ENCODE measurements at places on chromosomes 6 and 20.

DNA sequence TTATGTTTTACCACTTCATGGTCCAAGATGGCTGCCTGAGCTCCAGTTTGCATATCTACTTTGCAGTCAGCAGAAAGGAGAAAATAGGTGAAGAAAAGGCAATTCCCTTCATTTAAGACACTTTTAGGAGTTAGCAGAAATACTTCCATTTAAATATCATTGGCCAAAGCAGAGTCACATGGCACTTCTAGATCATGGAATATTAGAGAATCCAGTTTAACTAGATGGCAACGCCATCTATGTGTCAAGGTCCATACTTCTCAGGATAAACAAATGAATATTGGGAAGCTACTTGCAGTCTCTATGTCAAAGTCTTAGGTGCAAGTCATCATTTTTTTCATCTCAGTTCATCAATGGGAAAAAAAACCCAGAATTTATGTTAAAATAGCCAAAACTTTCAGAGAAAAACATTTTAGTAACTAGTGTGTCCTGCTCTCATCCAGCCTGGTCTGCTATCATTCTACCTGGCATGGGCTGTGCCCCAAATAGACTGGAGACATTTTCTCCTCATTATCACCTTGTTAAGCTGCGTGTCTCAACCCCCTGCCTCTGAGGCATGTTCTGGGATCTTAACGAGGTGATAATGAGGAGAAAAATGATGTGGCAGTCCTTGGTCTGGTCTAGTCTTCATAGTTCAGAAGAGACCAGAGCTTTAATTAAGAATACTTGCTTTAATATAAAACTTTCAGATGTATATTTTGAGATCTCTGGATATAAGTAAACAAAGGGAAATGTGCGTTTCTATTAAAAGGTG is 227.3 kb downstream of the TBX18 start:
- no peak for DNase-seq

GRCh38 chr20:43985121-43985520 is 70.5 kb downstream of the TOX2 start:
- DNase-seq, result no peak

DNA sequence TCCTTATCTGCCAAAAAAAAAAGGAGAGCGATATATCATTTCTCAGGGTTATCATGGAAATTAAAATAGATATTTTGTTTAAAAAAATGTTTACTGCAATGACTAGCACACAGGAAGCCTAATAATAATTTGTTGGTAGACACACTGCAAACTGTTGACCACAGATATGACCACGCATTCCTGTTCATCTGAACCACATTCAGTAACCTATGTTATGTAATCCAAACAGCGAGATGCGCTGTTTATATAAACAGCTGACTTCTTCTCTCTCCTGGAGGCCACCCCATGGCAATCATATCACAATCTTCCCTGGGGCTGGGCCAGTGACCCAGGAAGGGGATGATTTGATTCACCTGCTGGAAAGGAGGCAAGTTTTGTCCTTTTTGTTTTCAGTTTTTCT is 129.3 kb upstream of the UST start:
- no peak for DNase-seq

GRCh38 chr6:113713665-113714064 is 143.5 kb upstream of the MARCKS start:
- no peak for DNase-seq

DNA sequence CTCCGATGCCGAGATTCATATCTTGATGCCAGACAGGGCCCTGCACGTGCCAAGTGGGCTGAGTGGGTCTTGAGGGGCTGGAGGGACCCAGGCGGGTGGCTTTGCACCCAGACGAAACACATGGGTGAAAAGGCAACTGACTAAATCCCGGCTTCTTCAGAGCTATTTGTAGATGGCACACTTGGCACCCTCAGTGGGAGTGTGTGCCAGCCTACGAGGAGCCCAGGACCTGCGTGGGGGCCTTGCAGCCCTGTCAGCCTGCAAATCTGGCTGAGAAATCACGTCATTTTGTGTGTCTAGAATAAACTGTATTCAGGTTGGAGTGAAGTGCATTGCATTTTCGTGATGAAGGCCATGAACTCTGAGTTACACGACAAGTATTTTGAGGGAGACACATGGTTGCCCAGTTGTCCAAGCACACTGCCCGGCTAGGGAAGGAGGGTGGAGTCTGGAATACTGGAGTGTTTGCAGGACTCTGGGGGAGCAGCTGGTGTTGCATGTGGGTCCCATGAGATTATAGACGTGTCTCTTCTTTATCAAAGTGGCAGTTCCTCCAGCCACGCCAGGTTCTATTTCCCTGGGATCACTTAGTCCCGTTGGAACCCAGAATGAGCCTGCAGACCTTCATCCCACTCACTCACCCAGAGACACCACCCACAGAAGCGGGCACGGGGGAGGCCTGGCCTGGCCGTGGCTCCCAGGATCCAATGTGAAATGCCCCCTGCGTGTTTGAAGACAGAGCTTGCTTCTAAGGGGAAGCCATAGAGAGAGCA is 60.2 kb downstream of the DLL1 start:
- no peak for DNase-seq

- DNase-seq, result no peak
These were observed 19.9 kb downstream of the TMEM74B start for GRCh38 chr20:1164871-1165270.

GRCh38 chr6:100845676-100846075 is 35.5 kb downstream of the ASCC3 start:
- DNase-seq, result no peak

DNA sequence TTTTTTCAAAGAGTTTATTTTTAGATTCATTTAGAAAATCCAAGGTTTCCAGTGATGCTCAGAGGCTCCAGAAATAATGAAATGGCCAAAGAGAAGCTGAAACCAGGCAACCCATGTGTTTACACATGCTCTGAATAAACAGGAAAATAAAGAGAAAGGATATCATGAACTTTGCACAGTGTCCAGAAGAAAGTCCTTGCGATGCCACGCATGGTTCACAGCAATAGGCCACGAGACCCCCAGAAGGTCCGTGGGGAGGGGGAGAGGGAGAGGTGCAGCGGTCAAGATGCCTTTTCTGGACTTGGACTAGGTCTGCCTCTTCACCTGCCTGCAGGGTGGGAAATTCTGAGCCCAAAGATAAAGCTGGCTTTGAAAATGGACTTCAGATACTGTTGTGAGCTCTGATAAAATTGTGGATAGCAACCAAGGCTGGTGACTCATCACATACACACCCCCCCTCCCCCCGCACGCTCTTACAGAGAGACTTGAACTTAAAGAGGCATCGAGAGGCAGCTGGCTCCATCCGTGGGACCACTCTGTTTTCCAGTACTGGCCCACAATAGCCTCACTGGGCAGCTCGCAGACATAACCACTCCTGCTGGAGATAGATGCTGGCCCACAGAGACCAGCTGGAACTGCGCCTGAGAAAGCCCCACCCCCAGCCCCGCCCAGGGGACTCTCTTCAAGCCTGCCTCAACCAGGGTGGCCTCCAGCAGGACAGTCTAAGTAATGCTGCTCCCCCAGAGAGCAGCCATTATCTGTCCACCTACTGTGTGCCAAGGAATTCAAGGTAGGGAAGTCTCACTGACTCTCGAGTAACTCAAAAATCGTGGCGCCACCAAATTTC is 21.2 kb upstream of the NFATC2 start:
- no peak for DNase-seq

GRCh38 chr20:13348311-13349234 is 127.5 kb downstream of the ISM1 start:
- DNase-seq, result no peak

- no peak for DNase-seq
These were observed 18.3 kb downstream of the SESN1 start for GRCh38 chr6:109076377-109076776.

- no peak for DNase-seq
These were observed 1424.6 kb upstream of the ADGRB3 start for GRCh38 chr6:67210450-67210849.

- DNase-seq, result no peak
These were observed 23.3 kb downstream of the RNF146 start for GRCh38 chr6:127289934-127290333.

DNA sequence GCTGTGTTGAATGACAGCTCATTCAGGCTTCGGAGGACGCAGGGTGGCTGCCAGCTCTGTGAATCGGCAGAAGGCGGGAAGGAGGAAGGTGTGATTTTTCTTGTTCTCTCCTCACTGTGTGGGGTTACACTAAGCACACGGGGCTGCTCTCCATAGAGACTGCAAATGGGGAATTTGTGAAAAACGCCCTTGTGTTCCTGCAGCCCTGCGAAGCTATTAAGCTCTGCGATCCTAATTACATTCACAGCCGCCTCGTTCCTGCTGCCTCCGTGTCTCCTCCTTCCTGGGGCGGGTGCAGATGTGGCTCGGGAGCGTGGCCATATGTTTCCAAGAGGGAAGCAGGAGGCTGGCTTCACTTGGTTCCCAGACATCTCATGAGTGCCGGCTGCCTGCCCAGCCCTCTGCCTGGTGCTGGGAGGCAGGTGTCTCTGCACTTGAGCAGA is 124.0 kb downstream of the TOX2 start:
- no peak for DNase-seq

GRCh38 chr6:131129689-131130553 is 5.3 kb upstream of the AKAP7 start:
- no peak for DNase-seq

DNA sequence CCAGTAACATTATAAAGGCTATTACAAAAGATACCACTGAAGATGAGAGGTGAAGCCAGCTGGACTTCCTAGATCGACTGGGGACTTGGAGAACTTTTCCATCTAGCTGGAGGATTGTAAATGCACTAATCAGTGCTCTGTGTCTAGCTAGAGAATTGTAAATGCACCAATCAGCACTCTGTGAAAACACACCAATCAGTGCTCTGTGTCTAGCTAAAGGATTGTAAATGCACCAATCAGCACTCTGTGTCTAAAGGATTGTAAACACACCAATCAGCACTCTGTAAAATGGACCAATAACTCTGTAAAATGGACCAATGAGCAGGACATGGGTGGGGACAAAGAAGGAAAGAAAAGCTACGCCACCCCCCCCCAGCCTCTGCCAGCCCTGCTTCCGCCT is 13.6 kb upstream of the RPS10 start:
- DNase-seq, result no peak

- no peak for DNase-seq
These were observed 177.3 kb downstream of the EPHA7 start for GRCh38 chr6:93242049-93242448.

GRCh38 chr6:6798448-6798860 is 209.9 kb downstream of the LY86 start:
- DNase-seq, result no peak

GRCh38 chr20:50152394-50153152 is 950 bp downstream of the PEDS1 start:
- no peak for DNase-seq

DNA sequence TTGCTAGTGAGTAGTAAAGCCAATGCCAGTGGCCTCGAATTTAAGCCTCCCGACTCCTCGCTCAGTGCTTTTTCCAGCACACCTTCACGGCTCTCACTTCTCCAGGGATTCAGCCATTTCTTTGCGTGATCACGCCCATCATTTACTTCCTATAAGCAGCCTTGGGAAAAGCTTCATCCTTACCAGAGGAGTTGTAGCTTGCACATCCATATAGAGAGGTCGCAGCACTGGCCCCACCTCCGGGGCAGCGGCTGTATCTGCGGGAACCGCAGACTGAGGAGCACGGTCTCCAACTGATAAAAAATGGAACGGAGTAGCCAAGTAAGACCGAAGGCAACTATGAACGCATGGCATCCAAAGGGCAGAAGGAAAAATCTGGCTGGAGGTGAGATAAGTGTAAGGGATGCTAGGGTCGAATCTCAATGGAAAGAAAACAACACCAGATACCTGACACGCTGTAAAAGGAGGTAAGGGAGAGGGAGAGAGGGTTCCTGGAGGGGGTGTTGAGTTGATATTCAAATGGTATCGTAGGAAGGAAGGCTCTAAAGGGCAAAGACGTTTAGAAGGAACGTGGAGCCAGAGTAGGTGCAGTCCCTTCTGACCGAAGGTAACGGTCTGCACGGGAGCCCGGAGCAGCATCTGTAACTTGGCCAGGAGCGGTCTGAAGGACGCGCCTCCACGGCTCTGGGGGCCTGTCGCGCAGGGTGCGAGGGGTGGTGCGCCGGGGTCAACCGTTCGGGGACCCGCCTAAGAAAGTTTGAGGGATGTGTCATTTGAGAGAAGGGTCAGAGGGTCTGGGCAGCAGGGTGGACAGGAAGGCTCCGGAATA is 640 bp downstream of the NFS1 start:
- no peak for DNase-seq

DNA sequence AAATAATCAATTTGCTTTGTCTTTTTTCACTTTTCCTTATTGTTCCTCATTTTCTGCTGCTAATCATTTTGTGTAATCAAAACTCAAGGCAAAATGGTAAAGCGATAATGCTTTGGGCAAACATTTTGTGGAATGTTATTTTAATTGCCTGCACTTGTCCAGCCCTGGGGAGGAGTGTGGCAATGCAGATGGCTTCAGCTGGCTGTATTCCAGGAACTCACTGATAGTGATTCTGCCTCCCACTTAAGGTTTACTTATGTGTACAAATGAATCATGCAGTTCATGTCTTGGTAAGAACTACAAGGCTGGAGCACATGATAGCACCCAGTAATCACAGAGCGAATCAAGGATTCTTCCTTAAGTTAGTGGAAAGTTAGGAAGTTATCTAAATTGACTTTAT is 107.8 kb downstream of the COL19A1 start:
- no peak for DNase-seq

DNA sequence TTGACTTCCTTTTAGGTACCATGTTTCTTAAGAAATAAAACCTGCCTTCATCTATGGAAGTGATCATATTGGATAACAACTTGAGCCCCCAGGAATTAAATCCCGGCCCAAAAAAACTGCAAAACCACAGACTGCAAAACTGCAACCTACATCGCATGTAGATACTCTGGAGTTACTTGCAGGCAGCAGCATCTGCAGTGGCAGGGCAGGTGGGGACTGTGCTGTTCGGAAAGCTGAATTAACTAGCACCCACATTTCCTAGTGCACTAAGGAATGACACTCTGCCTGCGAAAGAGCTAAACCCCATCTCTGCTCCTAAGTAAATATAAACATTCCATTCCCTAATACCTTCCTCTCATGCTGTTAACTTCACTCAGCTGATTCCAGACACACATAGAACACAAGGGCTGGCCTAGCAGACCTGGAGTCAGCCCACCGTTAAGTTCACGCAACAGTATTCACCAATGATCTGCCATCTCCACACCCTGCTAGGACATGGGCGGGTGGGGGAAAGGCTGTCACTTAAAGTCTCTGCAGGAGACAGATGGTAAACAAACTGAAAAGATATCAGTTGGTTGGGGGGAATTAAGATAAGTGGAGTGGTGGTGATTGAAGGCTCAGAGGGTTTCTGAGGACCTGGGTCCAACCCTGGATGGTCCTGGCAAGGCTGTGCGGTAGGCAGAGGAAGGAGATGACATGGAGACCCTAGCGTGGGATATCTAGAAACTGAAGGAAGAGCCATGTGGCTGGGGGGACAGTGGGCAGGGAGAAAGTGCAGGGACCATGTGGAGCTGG is 128.4 kb downstream of the SYCP2 start:
- DNase-seq, result no peak

GRCh38 chr6:110337486-110337885 is 20.7 kb downstream of the METTL24 start:
- no peak for DNase-seq

Data from activated CD4-positive, CD25-positive, alpha-beta regulatory T cell treated with anti-CD3 and anti-CD28 coated beads, Interleukin-2, amount 50 U/mL, for 16 hours (primary cell).